Stimulated activated memory B cell treated with anti-CD40 and anti-IgM and Interleukin-4, amounts not matched to agents 10 μg/mL and 1 μg/mL and 100 μg/mL, for 72 hours (primary cell): ENCODE measurements at places on chromosomes 3 and 15.

GRCh38 chr3:194773771-194774455, 88.2 kb downstream of the FAM43A start:
- no peak for ATAC-seq

DNA sequence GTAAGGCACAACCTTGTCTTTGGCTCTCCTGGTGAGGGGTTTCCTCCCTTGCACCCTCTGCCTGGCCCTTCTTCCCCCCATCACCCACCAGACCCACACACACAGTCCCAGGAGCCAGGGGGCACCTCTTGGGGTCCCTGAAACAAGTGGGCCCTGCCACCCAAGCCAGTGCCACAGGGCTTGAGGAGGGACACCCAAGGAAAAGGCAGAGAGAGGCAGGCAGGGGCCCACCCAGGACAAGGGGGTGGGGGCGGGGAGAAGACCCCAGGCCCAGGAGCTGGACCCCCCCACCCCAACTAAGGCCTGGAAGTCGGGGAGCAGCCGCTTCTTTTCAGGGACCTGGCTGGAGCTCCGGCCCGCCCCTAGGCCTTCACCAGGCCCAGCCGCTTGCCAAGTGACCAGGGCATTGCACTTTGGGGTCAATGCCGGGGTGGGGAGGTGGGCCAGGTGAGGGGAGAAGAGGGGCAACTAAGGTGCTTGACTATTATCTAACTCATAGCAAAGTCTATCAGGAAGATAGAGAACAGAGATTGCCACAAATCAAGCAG, 88.9 kb downstream of the KCNMB2 start:
- ATAC-seq: peak; percentile 22

GRCh38 chr3:43953814-43954692, 263.3 kb downstream of the ABHD5 start:
- ATAC-seq: peak; percentile 65

DNA sequence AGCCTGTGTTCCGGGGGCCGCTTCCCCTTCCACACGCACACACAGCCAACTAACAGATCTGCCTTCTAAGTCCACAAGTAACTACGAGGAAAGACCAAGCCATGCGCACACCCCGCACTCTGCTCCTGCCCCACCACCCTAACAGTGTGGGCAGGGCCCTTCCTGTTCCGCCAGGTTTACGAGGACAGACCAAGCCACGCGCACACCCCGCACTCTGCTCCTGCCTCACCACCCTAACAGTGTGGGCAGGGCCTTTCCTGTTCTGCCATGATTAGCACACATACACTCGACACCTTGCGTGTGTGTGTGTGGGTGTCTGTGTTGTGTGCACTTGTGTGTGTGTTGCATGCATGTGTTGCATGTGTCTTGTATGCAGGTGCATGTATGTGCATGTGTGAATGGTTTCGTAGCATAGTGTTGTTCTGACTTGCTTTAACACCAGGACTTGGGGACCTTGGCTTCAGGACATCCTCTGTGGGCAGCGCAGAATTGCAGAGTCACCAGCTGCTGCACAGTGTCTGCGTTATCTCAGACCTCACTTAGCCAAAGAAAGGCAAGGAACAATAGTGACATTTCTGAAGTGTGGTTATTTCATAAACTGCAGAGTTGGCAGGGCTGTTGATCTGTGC, 114.4 kb downstream of the CHSY1 start:
- no peak for ATAC-seq

- ATAC-seq: no peak
Observed at GRCh38 chr3:127440384-127440783, 150.1 kb downstream of the TPRA1 start.

GRCh38 chr3:94614192-94614591, 551.3 kb downstream of the NSUN3 start:
- no peak for ATAC-seq

DNA sequence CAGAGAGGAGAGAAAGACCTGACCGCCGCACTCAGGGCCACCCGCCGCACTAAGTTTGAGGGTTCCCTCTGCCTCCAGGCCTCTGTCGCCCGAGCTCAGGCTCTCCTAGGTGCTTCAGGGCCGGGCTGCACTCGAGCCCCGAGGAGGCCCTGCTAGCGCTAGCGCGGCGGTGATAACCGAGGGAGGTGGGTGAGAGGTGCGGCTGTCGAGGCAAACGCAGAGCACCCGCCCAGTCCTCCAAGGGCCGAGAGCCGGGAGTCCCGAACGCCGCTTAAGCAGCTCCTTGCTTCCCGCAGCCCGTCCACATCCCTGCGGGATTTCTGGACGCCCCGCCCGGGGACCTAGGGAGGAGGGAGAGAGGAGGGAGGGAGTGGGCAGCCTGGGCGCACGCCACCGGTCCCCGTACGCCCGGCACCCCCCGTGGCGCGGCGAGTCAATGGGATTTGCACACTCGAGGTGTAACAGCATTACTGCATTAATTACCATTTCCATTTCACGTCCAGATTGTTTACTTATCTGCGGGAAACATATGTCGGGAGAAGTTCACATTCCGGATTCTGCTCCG, 6.8 kb downstream of the SOX14 start:
- ATAC-seq: no peak

DNA sequence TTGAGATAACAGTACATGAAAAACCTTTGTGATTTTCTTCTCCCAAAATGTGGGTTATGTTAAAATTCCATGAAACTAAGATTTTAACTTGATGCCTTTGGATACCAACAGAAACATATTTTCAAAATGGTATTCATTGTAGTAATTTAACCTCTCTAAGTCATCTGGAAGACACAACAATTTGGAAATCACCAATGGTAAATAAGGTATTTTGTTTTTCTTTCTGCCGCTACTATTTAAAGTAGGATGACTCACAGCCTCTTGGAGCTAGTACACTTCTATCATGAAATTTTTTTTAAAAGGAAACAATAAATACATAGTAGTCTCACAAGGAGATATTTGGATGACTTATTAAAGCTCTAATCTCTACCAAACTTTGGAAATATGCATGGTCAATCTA, 291.6 kb upstream of the VEPH1 start:
- ATAC-seq: no peak

DNA sequence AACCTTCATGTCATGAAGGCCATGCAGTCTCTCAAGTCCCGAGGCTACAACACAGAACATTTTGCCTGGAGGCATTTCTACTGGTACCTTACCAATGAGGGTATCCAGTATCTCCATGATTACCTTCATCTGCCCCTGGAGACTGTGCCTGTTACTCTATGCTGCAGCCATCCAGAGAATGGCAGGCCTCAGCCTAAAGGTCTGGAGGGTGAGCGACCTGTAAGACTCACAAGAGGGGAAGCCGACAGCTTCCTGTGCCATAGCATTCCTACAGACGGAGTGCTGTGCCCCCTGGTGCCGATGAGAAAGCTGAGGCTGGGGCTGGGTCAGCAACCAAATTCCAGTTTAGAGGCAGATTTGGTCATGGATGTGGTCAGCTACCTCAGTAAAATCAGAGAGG, 51.3 kb upstream of the CADPS start:
- no peak for ATAC-seq

DNA sequence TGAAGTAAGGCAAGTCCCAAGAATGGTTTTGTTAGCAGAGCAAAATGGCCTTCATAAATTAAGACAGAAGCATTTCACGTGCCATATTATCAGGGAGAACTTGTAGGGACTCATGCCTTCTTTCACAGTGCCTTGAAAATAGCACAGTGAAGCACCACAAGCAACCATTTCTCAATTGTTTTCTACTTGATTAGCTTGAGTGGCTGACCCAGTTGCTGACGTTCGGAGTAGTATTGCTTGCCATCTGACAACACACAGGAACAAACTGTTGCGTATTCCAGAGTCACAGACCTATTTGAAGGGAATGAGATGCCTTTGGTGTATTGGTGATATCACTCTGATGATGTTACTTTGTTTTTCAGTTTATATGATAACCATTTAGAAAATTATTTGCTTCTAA, 3.0 kb upstream of the C3orf52 start:
- no peak for ATAC-seq

DNA sequence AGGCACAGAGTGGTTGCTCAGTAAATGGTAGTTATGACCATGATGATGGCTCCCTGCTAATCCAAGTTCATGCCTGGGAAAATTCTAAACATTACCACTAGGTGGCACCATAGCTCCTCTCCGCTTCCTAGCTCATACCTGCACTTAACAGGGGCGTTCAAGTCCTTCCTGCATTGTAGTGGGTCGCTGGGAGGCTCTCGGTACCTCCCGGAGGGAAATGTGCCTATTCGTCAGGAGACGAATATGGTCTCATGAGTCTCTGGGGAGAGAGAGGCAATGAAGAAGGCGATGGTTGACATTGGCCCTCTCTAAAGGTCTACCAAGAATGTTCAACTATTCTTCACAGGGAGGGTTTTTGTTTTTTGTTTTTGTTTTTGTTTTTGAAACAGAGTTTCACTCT, 10.9 kb downstream of the MESP1 start:
- peak; percentile 76 for ATAC-seq

GRCh38 chr3:181330257-181330656, 340.7 kb upstream of the DNAJC19 start:
- no peak for ATAC-seq

- no peak for ATAC-seq
Observed at GRCh38 chr15:59453474-59454215, 15.7 kb downstream of the FAM81A start.

DNA sequence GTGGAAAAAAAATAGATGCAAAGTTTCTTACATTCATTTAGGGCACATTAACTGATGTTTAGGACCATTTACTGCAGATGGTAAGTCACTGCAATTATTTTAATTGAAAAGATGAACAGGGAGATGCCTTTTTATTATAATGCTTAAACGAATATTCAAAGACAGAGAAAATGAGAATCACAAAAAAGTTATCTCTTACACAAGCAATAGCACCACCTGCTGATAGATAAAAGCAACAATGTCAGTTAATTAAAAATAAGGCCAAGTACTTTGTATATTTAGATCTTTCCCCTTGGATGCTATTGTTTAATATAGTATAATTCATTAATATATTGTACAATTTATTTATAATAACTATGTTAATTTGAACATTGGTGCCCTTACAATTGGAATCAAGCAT, 55.9 kb downstream of the IFT80 start:
- ATAC-seq: no peak

- no peak for ATAC-seq
Observed at GRCh38 chr3:33597257-33597689, 120.8 kb downstream of the CLASP2 start.

GRCh38 chr3:177190756-177191681, 6.3 kb downstream of the TBL1XR1 start:
- ATAC-seq: peak; percentile 69

DNA sequence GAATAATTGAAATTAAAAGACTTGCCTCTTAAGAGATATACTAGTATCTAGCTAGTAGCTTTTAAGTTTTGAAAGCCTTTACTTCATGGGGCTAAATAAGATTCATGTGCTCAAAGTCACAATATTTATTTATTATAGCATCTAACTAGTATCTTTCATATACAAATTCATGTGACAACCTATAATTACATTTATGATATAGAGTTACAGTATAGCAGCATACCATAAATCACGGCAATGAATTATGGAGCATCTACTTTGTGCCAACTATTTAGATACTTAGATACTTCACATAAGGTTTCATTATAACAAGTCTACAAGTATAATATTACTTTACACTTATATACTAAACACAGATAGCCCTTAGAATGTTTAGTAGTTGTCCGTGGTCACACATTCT, 229.4 kb downstream of the TPRG1 start:
- no peak for ATAC-seq

DNA sequence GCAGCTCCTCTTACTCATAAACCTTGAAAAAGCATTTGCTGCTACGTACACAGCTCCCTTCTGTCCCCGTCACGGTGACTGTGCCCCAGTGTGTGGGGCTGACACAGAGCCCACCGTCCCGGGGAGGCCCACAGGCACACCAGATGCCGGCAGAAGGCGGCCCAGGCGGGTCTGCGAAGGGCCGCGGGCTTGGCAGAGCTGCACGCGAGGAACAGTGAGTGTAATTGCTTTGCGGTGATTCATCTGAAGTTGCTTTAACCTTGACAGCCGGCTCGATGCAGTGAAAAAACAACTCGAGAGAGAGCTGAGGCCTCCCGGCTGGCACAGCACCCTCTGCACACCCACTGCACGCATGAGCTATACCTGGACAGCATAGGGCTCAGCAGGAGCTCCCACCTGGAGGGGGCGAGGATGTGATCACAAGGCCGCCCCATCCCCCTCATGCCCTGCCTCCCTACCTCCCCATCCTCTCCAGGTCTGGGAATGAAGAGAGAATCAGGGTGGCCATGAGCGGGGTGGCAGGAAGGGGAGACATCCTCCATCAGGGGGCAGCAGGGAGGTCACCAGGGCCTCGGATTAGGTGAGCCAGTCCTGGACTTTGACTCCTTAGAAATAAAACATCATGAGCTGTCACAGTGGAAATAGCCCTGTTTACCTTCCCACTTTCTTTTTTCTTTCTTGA, 172.7 kb downstream of the MEGF11 start:
- ATAC-seq: no peak

- no peak for ATAC-seq
Observed at GRCh38 chr3:94065819-94066480, 3.1 kb downstream of the NSUN3 start.

DNA sequence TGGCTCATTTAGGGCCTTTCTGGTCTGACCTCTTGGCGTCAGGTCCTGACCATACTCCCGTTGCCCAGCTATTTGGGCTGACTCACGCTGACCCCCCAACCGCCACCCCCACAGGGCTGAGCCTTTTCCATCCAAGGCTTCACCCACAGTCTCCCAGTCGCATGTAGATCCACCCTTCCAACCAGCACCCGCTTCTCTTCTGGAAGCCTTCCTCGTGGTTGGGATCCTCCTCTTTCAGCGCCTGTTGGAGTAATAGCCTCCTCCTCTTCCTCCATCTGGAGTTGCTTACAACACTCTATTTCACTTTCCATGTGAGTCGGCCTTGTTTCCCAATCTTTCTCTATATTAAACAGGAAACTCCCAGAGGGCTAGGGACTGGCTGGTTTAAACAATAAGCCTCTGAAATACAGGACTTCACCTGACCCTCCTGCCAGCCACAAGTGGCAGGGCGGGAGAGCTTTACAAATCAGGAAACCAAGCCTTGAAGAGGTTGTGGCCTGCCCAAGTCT, 2.1 kb upstream of the ALAS1 start:
- no peak for ATAC-seq

DNA sequence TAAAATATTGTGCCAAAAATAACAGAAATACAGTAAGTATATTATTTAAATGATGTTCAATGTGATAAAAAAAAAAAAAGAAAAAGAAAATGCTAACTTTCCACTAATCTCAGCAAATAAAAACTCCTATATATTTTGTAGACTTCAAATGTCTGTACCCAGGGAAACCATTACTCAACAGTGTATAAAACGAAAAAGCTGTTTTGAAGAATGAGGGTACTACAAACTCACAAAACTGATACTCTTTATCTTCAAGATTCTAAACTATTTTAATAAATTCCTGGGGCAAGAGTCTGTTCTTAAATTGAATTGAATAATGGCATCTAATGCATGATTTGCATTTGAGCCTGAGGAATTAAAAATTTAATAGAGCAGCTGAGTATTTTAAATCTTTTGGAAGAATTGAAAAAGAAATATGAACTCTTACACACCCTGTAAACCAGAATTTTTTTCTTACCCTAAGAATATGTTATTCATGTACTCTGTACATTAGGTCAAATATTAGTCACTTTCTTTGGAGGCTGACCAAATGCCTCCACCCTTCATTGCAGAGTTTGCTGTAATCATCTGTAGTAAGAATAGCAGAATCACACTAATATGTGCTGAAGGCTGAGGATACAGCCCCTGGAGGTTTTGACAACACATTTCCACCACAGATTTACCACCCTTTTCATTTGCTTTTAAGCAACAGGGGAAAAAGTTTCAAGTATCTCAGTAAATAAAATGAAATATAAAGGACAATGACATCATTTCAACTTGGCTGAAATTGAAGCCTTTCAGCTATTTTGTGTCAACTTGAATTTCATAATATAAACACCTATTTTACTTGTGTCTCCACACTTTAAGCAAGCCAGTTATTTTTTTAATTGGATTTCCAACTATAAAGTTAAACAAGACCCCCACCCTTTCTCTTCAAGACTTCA, 79.7 kb downstream of the FBN1 start:
- no peak for ATAC-seq
